ENCODE measurements at places on chromosomes 11 and 22.

DNA sequence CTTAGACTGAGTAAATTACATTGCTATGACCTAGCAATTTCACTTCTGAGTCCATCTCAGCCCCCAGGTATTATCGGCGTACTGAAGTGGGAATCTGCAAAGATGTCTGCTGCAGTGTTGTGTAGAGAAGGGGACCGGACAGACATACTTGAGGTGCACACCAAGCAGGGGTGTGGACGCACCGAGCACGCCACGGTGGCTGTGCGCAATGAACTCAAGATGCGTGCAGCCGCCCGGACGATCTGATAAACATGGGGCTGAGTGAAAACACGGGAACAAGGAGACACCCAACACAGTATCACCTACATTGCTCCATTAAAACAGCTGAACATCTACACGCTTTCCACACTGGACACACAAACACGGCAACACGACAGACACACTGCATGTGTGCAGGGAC lies 454.3 kb downstream of the OPCML start:
- DNase-seq: no peak

GRCh38 chr11:285021-285893 lies 3.7 kb upstream of the PGGHG start:
- DNase-seq: no peak

- no peak for DNase-seq
Observed at GRCh38 chr22:29259253-29259899, 8.4 kb downstream of the RHBDD3 start.

- DNase-seq: no peak
Observed at GRCh38 chr11:64834723-64835615, 9.5 kb downstream of the CDC42BPG start.

DNA sequence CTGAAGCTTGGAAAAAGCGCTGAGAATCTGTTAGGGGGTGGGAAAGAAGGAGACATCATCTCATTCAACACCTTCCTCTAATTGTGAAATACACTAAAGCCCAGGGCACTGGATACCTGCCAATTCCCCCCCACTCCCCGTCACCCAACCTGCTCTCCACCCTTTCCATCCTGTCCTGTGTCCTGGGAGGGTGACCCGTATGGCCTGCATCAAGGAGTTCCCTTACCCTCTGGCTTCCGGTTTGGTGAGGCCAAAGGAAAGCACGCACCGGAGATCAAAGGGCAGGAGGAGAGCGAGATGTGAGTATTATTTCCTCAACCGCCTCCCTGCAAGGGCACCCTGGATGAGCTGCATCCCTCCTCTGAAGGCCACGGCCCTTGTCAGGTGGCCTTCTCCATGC lies 65.0 kb upstream of the PTPRJ start:
- DNase-seq: no peak

GRCh38 chr11:74171997-74172396 lies 908 bp downstream of the PPME1 start:
- DNase-seq: no peak
